ENCODE measurements at places on chromosomes 4 and X. TPM values are rescaled to one million over a fixed set of nuclear protein-coding genes. Genes with fewer than 3 reads are reported as not detected.

GRCh38 chr4:17769406-17770174 lies 11.8 kb downstream of the FAM184B start:
- no peak for DNase-seq

- DNase-seq, result peak; percentile 54
Measured at GRCh38 chr4:1072830-1073446, 40.4 kb downstream of the RNF212 start.

DNA sequence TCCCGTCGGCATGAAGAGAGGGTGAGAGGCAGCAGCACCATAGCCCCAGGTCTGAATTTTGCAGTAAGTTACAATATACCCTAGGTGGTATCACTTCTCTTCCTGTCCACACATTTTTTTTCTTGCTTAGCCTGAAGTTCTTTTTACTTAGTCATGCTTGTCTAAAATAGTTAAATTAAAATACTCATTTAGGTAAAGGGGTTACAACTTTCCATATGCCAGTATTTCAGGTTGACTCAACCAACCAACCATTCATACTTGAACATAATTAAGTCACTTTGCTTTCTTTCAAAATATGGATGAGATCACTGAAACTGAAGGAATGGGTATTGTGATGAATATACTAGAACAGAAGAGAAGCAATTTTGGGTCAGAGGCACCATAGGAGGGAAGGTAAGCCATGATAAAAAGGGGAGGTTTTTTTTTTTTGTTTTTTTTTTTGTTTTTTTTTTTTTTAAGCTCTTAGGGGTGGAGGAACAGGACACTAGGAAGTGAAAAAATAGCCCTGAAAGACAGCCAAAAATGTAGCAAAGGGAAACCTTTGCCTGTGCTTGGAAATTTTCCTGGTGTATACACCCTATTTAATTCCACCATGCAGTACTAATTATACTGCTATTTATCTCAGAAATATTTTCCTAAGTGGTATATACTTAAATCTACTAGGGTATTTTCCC lies 41.8 kb downstream of the RPS6KA3 start:
- DNase-seq, result no peak

DNA sequence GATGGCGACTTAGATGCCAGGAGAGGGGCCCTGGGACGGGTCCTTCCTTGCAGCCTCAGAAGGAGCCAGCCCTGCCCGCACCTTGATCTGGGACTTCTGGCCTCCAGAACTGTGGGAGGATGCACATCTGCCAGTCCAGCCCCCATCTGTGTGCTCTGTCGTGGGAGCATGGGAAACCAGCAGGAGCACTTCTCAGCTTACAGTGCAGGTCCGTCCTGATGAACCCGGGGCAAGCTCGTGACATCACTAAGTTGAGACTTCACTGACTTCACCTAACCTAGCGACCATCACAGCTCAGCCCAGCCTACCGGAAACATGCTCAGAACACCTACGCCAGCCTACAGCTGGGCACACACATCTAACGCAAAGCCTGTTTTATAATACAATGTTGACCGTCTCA lies 38.1 kb downstream of the ABLIM2 start:
- DNase-seq, result peak; percentile 69

DNA sequence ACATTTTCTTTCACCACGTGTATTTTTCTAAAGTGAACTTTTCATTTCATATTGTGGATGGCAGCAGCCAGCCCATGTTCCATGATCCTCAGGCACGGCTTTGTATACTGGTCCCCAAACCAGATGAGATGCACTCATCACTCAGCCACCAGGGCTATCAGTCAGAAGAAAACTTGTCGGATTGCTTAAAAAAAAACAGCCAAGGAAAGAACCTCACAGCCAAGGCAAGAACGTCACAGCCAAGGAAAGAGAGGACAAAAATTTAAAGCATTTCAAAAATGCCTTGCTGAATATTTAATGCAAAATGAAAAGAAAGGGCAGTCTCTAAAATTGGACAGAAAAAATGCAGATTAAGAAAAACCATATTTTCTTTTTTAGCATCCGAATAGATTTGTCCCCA lies 333.3 kb downstream of the PDGFC start:
- DNase-seq, result no peak

- DNase-seq, result peak; percentile 51
Measured at GRCh38 chrX:20067709-20068561, 48.8 kb downstream of the MAP7D2 start.

DNA sequence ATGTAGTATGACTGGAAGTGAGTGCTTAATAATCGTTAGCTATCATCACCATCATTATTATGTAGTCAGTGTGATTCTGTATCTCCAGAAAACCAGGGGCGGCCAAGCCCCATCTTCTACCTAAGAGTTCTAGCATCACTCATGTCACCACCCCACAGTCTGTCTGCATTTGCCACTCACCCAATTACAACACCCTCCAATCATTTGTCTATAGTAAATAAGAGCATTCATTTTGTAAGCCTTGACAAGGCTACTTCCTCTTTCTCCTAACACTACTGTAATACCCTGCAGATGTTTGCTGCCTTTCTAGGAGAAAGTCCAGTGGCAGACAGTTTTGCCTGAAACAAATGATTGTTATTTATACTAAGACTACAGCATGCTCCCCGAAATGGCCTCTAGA lies 15.8 kb upstream of the IL21 start:
- DNase-seq, result no peak

DNA sequence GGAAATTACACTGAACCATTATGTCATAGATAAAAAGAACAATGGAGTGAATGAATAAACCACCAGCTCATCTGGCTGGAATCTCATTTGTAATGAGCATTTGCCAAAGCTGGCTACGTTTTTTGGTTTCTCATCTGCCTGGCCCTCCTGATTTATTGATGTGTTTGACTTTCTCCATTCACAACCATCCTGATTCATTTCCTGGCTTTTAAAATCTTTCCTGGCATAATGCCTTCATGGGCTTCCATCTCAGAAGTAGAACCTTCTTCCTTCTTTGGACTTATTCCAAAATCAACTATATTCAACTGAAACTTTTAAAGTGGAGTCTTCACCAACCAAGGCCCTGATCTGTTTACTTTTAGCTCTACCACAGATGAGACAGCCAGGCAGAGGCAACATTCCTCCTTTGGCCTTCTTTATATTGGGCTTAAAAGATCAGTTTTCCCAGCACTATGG lies 36.0 kb upstream of the ARSJ start:
- no peak for DNase-seq

Gene UCP1
- polyA plus RNA-seq, result 0.25 TPM

Gene PDLIM3
- 4.0 TPM for polyA plus RNA-seq

Gene HS6ST2
- 21.1 TPM for polyA plus RNA-seq

Gene BEX5
- 12.9 TPM for polyA plus RNA-seq
